ENCODE measurements at places on chromosomes 5 and 9.
A peak's percentile ranks its signal among the peaks of the same experiment; 100 is the strongest.

- no peak for DNase-seq
Measured at GRCh38 chr5:78624011-78624541, 24.5 kb downstream of the LHFPL2 start.

GRCh38 chr9:2741441-2742158 lies 24.3 kb downstream of the KCNV2 start:
- no peak for DNase-seq

DNA sequence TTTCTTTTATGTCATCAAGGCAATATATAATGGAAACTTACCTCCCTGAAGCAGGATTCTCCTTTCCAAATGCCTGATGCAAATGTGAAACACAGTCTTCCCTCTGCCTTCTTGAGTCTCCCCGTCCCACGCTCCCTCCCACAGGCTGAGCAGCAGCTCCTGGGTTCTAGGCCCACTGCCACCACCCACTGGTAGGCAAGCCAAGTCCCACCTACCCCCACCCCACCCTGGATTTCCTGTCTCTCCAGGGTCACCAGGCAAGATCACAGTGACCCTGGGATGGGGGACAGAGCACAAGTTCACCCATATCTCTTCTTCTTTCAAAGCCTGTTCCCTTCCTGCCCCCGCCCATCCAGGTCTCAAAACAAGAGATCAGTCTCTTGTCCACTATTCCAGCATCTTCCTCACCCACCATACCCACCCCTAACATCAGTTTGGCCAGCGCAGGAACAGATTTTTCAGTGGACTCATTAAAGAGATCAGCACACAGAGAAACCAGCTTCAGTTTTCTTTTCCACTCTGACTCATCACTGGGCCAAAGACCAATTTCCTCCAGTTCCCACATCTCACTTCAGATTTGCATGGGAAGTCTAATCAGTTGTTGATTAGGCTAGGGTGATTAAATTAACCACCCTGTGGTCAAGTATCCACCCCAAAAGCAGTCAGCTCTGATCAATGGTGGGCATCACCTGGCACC lies 151.5 kb downstream of the ACTL7B start:
- DNase-seq, result no peak

- DNase-seq, result no peak
Measured at GRCh38 chr9:3237121-3237520, 288.7 kb downstream of the RFX3 start.

DNA sequence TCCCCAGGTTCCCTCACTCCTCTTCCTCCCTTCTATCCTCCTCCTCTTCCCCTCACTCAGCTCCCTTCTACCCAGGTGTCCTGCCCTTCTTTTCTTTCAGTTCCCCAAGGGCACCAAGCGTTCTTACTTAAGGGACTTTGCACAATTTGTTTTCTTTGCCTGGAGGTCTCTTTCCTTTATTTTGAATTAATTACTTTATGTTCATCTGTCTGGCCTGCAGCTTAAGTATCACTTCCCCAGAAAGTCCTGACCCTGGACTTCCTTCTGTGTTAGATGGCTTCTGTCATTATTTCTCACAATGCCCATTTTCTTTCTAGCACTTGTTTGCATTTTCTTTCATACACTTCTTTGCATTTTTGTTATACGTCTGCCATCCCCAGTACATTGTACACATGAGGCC lies 350.6 kb downstream of the SH3GL2 start:
- no peak for DNase-seq

DNA sequence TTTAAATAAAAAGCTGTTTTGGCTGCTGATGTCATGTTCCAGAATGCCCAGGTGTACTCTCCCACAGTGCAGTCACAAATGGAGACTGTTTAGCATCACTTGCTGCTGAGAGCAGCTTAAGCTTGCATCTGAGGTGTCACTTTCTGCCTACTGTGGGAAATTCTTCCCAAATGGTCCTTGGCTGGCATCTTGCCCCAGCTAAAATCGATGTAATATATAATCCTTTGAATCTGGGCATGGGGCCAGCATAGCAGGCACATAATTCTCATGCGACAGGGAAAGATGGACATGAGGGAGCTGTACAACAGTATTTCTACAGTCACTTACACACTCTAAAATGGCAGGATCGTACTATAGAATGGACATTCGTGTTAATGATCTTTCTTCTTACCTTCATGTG lies 144.3 kb downstream of the MACIR start:
- DNase-seq, result no peak

DNA sequence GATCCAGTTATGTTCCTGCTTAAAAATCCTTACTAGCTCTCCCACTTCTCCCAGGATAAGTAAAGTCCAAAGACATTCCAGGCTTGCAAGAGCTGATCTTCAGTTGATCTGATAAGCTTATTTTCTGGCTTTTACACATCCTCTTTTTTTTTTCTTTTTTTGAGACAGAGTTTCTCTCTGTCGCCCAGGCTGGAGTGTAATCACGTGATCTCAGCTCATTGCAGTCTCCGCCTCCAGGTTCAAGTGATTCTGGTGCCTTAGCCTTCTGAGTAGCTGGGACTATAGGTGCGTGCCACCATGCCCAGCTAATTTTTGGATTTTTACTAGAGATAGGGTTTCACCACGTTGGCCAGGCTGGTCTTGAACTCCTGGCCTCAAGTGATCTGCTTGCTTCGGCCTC lies 37.3 kb upstream of the PTPN3 start:
- DNase-seq, result no peak

DNA sequence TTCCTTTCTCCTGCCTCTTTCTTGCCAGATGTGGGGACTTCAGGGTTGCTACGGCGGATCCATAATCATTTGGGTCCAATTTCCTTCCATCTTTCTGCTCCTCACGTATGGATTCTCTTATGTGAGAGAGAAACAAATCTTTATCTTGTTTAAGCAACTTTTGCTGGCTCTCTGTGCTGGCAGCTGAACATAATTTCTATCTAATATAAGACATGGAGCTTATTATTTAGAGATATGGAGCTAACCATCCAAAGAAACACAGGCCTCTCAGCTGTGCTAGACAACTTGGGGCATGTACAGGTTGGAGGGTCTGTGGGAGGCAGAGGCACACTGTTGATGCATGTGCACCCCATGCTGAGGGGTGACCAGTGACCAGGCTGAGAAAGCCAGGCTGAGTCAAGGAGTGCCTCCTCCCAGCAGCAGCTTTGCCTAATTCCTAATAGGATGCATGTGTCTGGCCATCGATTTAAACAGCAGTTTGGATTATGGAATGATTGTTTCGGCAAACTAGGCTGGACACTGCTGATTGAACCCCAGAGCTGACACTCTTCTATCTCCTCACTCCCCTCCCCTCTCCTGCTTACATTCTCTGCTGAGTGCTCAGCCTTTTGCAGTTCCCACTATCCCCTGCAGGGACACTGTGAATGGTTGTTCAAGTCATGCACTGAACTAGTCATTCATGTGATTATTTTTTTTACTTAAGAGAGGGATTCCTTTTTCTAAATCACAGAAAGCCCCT lies 195.8 kb downstream of the ERCC6L2 start:
- peak; percentile 47 for DNase-seq

GRCh38 chr5:756171-756570 lies 28.4 kb downstream of the ZDHHC11B start:
- DNase-seq, result no peak

- DNase-seq, result no peak
Measured at GRCh38 chr5:135502836-135503520, 32.8 kb downstream of the NEUROG1 start.

DNA sequence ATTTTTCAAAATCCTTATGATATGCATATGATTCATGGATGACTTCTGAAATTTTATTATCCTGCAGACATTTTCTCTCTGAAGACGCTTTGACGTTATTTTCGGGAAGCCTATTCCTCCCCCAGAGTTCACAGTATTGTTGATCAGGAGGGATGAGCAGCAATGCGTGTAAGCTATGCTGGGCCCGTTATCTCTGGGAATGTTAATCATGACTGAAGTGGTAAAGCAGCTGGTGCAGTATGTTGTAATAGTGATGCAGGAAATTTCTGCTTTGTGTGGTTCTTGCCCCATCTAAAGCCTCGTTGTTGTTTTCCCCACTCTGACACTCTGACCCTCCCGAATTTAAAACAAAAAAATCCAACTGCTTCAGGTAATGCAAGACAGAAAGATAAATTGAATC lies 1797.8 kb upstream of the WWC1 start:
- DNase-seq, result no peak

GRCh38 chr9:86945728-86946200 lies 1.5 kb downstream of the GAS1 start:
- peak; percentile 45 for DNase-seq

GRCh38 chr5:144310621-144311020 lies 139.9 kb downstream of the KCTD16 start:
- DNase-seq, result no peak

- no peak for DNase-seq
Measured at GRCh38 chr5:131389096-131389868, 125.4 kb downstream of the CDC42SE2 start.

- DNase-seq, result no peak
Measured at GRCh38 chr5:172414531-172415361, 39.6 kb downstream of the SH3PXD2B start.

- peak; percentile 70 for DNase-seq
Measured at GRCh38 chr9:5549658-5550650, 39.6 kb downstream of the PDCD1LG2 start.

- no peak for DNase-seq
Measured at GRCh38 chr5:177501874-177502678, 4.7 kb upstream of the PDLIM7 start.

GRCh38 chr9:88534456-88535225 lies at the start of gene NXNL2:
TSS of gene NXNL2 (plus strand) at chr9:88535178. CDS start at chr9:88535435, 257 bp downstream.
- DNase-seq, result peak; percentile 82

GRCh38 chr9:99296291-99296951 lies 74.3 kb downstream of the SEC61B start:
- DNase-seq, result no peak

- peak; percentile 72 for DNase-seq
Measured at GRCh38 chr5:160097991-160098390, 21.3 kb downstream of the PWWP2A start.

GRCh38 chr5:121762426-121762825 lies 89.3 kb upstream of the FTMT start:
- DNase-seq, result no peak

Measured in IMR-90 (cell line).